Posterior cingulate gyrus (tissue), 11 donors: ENCODE measurements at places on chromosomes 11 and 22.

- DNase-seq: no peak
Measured at GRCh38 chr22:25656724-25657123, 85.3 kb upstream of the MYO18B start.

- no peak for DNase-seq
Measured at GRCh38 chr22:41873391-41873790, 40.5 kb downstream of the SREBF2 start.

DNA sequence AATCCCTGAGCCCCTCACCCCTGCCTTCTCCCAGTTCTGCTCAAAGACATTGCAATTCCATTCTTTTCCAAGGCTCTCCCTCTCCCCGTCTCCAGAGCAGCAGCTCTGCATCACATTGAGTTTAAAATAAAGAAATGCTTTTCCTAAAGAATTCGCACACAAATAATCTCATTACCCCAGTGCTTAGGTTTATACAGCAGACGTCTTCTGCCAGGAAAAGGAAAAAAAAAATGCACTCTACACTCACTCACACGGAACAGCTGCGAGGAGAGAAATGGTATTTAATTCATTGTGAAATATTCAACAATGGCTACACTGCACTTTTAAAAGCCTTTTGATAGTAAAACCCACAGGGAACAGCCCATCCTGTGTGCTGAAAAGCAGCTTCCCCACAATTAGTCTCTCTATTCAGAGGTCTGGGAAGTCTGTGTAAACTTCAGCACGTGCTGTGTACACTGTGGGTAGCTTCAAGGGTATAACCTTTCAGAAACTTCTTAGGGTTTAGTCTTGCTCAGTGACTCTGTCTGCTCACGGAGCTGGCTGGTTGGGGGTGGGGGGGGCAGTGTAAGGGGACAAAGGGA lies 42.8 kb downstream of the ETS1 start:
- DNase-seq: no peak

DNA sequence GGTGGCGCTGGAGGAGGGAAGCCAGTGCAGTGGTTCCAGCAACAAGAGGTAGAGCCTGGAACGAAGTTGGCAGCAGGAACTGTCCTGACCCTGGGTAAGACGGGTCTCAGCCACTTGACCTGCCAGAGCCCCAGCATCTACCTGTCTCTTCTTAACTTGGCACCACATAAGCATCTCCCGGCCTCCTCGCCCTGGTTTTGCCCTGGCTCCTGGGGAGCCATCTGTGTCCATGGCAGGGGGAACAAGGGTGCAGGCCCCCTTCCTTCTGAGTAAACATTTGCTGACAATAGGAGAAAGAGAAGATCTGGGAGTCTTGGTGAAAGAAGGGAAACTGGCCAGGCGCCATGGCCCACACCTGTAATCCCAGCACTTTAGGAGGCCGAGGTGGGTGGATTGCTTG lies 12.8 kb downstream of the P2RY2 start:
- DNase-seq: no peak

- DNase-seq: no peak
Measured at GRCh38 chr22:49726701-49727101, 101.0 kb downstream of the BRD1 start.

DNA sequence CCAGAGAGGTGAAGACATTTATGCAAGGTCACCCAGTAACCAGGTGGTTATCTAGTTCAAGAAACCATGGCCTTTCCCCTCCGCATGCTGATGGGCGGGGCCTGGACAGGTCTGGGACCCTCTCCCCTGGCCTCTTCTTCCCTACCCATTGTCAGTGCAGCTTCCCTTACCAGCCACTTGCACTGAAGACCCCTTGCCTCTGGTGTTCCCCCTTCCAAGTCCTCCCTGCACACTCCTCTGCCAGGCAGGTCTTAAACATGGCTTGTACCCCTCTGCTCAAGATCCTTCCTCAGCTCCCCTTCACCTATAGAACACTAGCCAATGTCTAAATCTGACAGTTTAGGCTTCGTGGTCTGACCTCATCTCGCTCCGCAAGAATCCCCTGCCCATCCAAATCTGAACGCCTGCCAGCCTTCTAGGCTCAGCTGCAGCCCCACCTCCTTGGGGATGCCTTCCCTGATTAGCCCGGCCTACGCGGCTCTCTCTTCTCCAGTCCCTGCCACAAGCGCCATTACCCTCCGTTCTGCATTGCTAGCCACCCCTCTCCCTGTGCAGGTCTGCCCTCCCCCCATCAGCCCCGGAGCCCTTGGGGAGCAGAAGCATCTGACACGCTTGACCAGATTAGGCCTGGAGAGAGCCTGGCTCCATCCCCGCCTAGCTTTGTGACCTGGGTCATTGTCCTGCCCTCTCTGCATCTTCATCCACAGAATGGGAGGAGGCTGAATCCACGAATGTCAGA lies 213.8 kb downstream of the DSCAML1 start:
- peak; percentile 46 for DNase-seq

DNA sequence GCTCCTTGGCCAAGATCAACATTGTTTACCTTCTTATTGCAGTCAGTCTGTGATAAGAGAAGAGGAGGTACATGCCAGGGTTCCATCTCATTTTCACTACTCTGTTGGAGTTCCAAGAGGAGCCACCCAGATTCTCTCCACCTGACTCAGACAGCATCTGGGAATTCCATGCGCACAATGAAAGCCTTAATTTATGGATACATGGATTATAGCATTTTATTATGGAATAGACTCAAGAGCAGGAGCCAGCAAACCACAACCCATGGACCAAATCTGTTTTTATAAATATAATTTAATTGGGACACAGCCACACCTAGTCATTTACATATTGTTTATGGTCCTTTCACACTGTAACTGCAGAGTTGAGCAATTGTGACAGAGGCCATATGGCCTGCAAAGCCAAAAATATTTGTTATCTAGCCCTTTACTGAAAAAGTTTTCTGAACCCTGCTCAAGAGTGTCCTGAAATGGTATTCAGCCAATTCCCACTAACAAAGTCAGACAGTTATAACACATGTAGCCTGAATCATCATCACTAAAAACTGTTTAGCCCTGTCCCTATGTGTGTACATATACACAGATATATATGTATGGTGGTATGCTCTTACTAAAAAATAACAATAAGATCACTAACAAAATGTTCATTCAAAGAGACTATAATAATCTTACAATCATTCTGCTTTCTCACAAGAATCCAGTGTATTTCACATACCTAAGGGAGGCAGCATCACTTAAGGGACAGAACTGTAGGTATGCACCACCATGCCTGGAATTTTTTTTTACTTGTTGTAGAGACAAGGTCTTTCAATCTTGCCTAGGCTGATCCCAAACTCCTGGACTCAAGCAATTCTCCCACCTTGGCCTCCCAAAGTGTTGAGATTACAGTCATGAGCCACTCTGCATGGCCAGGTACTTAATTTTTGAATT lies 104.5 kb upstream of the TEAD1 start:
- DNase-seq: no peak

DNA sequence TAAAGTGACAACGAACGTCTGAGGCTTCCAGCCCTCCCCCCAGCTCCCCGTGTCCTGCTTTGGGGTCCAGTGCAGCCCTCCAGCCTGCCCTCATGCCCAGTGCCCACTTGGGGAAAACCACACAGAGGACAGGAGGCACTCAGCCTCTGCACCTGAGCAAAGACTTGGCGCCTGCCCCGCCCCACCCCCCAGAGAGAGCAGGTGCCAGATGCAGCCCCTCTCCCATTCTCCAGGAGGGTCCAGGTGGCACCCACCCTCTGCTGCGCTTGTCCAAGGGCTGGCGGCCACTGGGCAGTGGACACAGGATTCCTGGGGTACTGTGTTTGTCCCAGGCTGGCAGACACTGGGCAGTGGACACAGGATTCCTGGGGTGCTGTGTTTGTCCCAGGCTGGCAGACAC lies 15.7 kb downstream of the RNH1 start:
- no peak for DNase-seq

- DNase-seq: no peak
Measured at GRCh38 chr22:25722223-25722622, 19.8 kb upstream of the MYO18B start.

DNA sequence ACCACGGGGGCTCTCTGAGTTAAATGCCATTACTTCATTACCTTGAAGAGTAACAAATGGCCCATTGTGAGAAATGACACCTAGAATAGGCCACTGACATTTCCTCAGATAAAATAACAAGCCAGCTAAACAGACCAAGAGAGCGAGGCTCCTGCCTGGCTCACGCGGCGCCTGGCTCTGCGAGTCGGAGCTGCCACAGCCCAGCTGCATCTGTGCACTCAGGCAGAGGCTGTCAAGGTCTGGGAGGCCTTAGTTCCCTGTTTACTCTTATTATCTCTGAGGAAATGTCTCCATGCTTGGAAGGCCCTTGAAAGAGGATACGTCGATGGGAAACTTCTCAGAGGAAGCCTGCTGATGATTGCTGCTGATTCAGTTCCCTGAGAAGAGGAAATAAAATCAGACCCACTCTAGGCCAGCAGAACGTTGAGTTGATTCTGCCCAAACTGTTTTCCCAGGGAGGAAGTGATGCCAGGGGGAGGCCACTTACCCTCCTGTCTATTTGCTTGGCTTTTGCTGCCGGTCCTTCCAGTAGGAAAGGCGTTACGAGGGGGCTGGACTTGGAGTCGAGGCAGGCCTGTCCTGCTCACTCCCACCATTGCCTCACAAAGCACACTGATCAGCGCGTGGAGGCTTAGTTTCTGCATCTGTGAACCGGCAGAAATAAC lies 208.8 kb downstream of the TBC1D22A start:
- peak; percentile 86 for DNase-seq

DNA sequence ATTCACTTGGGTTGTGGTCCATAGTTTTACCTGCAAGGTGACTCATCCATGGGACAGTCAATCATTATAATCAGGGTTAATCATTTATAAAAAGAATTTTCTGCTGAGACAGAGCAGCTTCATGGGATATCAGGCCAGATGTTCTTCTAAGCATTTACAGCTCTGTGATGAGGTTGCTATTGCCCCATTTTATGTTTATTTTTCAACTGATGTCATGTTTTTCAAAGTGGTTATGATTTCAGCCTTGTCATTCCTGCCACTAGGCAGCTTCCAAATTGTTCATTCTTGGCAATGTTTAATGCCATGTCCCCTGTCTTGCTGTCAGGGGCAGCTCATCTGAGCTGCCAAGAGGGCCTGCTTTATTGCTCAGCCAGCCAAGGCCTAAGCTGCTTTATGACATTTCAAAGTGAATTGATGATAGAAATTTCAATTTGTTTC lies 35.9 kb upstream of the ZBED5 start:
- DNase-seq: no peak

GRCh38 chr11:111454561-111455192 lies 57.5 kb downstream of the BTG4 start:
- peak; percentile 50 for DNase-seq

DNA sequence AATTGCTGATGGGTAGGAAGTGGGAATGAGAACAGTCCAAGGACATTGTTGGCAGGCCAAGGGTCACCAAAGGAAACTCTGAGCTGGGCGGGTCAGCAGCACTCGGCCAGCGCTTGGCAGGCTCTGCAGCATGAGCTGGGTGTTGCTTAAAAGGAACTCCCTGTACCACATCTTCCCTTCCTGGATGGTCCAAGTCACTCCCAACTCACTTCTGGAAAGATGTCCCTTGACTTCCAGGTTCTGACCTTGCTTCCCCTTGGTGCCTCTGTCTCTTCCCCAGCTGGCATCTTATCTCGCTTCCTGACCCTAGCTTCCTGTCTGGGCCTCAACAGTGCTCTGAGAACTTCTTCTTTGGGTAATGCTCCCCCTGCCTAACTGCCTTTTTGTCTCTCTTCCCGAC lies 24.8 kb upstream of the SWAP70 start:
- no peak for DNase-seq

DNA sequence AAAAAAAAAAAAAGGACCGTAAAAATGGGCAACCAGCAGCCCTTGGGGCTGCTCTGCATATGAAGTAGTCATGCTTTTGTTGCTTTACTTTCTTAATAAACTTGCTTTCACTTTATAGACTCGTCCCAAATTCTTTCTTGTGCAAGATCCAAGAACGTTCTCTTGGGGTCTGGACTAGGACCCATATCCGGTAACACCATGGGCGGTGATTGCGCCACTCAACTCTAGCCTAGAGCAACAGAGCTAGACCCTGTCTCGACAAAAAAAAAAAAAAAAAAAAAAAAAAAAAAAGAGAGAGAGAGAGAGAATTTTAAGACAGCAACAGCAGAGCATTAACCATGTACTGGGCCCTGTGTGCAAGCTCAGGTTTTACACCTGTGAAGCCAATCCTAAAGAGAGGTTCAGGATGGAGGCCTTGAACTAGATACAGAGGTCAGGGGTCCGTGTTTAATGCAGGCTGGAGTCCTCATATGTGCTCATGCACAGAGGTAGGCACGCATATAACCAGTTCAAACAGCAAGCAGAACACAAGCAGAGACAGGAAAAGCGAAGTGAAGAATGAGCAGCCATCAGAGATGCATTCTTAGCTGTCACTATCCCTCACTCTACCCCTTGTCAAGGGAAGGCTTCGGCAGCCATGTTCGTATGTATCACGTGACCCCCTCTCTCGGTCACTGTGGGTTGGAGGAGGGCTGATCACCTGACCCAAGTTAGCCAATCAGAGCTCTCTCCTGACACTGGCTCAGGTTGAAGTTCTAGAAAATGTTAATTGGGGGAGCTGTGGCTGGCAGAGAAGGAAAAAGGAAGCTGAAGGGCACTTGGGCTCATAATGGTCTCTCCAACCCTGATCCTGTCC lies 16.7 kb upstream of the SYT12 start:
- no peak for DNase-seq

- DNase-seq: no peak
Measured at GRCh38 chr22:25741692-25742626, at the start of gene MYO18B. MYO18B (plus strand) TSS chr22:25742188; CDS start chr22:25761093, 18,905 bp downstream.

GRCh38 chr22:44431256-44431655 lies 66.8 kb downstream of the RTL6 start:
- DNase-seq: peak; percentile 65

- DNase-seq: no peak
Measured at GRCh38 chr11:110077831-110078325, 15.3 kb upstream of the ZC3H12C start.

DNA sequence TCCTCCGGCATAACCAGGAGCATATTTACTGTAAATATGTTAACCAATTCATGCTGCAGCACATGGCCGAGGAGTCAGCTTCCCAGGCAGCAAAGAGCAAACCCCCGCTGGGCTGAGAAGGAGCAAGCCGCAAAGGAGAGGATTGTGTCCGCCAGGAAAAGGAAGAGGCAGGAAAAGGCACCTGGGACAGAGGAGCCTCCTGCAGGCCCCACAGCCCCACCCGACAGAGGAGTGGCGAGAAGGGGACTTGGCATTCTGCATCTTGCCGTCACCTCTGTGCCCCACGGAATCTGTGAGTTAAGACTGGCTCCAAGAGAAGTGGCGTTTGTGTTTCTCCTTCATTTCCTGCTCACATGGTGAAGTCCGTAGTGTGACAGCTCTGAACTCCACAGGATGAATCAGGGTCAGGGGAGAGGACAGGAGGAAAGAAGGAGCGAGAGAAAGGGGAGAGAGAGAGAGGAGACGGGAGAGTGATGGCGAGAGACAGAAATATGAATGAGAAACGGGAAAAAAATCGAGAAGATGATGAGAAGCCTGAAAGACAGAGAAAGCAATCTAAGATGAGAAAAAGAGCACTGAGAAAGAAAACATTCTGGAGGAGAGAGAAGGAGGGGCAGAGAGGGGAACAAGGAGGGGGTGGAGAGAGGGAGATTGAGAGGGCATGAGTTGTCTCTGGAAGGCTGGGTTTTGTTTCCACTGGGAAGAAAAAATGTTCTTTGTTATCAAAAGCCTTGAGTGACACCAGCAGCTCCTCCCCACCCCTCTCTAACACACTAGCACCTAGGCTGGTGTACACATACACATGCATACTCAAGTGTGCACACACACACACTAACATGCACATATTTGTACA lies 489.6 kb downstream of the MN1 start:
- DNase-seq: no peak
